ENCODE measurements at places on chromosomes 7 and 10.

DNA sequence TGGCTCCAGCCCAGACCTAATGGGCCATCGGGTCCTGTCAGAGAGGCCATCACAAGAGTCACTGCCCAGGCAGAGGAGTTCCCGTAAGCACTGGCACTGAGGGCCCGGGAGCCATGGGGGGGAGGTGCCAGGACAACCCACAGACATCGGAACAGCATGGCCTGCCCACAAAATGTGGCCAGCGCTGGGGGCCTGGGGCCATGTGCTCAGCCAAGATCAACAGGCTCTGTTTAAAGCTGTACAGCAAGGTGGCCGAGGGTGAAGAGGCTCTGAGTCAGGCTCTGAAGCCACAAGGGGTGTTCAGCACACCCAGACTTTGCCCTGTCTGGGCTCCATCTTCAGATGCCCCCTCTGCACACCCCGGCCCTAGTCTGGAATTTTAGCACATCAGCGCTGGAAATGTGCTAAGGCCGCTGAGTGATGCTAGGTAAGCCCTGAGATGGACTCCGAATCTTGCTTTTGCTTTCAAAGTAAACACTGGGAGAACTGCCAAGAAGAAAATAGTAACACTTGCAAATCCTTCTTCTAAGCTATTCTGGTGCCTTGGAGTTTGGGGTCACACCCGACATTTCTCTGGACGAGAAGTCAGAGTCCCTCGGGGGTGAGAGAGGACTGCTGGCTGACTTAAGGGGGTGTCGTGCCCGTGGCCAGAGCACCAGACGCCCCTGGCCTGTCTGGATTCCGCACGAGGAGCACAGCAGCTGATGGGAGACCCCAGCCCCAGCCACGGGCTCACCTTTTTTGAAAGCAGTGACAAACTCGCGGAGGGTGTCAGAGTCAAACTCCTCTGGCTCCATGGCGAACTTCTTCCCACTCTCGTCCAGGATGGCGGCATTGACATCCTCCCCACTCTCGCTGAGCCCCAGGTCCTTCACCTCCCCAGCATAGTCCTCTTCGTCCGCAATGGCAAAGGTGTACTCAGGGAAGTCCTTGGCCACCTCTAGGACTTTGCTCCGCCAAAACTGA lies 23.6 kb downstream of the PDIA4 start:
- DNase-seq: no peak

DNA sequence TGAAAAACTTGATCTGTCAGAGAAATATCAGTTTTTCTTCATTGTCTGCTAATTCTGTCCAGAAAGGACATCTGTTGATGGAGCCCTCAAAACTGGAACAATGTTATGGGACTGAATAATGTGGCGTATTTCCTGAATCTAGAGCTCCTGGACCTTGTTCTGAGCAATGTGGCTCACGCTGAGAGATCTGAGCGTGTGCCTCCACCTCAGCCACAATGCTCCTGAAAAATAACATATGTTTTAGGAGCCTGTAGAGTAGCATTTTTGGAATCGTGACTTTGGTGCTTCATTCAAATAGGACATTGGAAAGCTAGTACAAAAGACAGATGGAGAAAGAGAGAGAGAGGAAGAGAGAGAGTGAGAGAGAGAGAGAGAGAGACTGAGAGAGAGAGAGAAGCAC lies 110.3 kb downstream of the BMPER start:
- DNase-seq: no peak

DNA sequence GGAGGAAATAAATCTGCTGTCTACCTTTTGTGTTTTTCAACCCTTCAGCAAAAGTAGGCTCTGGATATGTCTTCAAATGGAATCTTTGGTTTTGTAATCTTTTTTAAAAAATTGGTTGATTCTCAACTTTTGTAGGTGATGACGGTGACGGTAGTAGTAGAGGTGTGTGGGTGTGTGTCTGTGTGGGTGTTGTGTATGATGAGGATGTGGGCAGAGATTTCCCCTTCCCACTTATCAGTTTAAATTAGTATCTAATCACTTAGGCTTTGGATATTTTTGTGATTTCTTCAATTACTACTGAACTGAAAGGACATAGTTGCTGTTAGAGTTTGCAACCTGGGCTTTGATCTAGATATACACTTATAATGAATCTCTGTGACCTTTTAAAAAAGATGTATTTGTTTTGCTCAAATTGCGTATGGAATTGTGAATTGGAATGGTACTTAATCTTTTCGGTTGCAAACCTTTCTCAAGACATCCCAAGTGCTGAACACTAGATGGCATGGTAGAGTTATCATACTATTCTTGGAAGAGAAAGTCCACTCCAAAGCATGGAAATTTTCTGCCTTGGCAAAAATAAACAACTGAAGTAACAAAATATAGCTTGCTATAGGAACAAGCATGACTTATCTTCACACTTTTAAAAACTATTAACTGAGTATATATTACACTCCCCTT lies 51.9 kb upstream of the A1CF start:
- peak; percentile 53 for DNase-seq

DNA sequence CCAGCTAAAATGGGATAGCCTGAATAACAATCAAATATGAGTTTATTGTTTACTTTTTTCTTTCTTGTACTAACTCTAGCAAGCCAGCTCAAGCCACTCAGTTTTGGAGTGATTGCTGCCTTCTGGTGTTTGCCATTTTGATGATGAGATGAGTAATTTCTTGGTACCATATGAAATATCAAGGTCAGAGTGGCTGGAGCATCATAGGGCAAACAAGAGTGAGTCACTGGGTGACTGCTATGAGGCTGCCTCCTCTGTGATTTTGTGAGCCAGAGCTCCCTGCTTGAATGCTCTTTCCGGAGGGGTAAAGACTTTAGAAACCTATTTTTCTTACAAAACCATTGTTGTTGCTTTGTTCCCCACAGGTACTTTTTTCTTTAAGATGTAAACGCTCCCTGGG lies 295.6 kb downstream of the PRKG1 start:
- DNase-seq: peak; percentile 58

GRCh38 chr7:51187941-51188340 lies 128.7 kb downstream of the COBL start:
- no peak for DNase-seq

GRCh38 chr7:4574851-4575250 lies 107.2 kb upstream of the FOXK1 start:
- no peak for DNase-seq

GRCh38 chr10:8163824-8164223 lies 109.3 kb downstream of the GATA3 start:
- DNase-seq: no peak

- DNase-seq: no peak
Observed at GRCh38 chr7:158051776-158052175, 535.8 kb downstream of the PTPRN2 start.

GRCh38 chr7:29839302-29839701 lies 33.0 kb downstream of the WIPF3 start:
- peak; percentile 55 for DNase-seq

GRCh38 chr7:1425292-1426136 lies 33.8 kb downstream of the MICALL2 start:
- DNase-seq: no peak

GRCh38 chr7:67593794-67594193 lies 597.2 kb downstream of the TYW1 start:
- DNase-seq: no peak

- no peak for DNase-seq
Observed at GRCh38 chr7:36984041-36984521, 259.8 kb upstream of the AOAH start.

Measured in fibroblast of skin of scalp (primary cell).